ENCODE measurements at places on chromosomes 12 and 14.

DNA sequence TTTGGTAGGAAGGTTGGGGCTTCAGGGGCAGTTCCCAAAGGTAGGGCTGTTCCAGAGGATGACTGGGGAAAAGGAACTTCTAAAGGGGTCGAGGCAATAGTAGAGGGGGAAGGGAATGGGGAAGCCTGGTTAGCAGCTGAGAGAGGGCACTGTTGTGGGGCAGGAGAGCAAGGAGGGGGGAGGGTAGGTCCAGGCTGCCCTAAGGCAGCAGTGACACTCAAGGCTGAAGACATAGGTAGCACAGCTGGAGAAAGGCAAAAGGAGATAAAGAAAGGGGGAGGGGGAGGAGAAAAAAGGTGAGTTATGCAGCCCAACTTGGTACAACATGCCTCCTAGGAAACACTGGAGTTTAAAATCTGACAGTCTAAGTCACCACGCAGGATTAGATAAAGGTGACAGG, 3.9 kb downstream of the NACA start:
- no peak for DNase-seq

- DNase-seq: no peak
Measured at GRCh38 chr12:62686938-62687337, 220.3 kb downstream of the MON2 start.

DNA sequence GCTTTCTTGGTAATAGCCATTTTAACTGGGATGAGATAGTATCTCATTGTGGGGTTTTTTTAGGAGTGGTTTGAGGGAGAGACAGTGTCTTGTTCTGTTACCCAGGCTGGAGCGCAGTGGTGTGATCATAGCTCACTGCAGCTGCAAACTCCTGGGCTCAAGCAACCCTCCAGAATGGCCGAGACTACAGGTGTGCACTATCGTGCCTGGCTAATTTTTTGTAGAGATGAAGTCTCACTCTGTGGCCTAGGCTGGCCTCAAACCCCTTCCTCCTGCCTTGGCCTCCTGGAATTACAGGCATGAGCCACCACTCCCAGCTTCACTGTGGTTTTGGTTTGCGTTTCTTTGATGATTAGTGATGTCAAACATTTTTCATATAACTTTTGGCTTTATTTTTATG, 293.6 kb downstream of the ERC1 start:
- DNase-seq: no peak

DNA sequence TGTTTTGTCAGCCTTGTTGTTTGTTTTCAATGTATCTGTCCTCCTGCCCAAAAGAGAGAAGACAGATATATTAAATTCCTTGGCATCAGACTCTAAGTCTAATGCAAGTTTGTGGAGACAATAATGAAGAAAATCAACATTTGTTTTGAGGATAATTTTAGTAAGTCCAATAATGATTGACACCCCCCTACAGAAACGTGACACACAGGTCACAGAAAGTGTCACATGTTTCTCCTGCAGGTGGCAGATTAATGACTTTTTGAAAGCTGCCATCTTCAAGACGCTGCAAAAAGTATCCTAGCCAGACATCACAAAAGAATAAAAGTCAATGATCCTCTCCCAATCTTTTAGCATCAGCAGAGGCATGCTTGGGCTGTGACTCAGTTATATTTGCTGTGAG, 378.8 kb upstream of the TMPO start:
- no peak for DNase-seq

DNA sequence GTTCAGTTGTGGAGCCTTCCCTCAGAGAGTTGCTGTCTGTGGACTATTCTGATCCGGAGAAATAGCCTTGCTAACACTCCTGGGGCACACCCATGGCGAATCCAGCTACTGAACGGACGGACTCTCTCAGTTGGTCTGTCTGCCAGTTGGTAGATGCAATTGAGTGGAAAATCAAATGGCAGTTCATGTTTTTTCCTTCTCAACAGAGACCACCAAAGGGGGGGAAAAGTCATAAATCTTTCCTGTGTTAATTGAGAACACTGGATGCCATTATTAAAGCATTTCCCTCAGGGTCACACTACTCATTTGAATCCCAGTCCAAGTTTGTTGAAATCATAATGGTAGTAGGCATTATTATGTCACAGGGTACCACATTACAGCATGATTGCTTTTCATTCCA, 354.3 kb upstream of the FAR2 start:
- DNase-seq: no peak

DNA sequence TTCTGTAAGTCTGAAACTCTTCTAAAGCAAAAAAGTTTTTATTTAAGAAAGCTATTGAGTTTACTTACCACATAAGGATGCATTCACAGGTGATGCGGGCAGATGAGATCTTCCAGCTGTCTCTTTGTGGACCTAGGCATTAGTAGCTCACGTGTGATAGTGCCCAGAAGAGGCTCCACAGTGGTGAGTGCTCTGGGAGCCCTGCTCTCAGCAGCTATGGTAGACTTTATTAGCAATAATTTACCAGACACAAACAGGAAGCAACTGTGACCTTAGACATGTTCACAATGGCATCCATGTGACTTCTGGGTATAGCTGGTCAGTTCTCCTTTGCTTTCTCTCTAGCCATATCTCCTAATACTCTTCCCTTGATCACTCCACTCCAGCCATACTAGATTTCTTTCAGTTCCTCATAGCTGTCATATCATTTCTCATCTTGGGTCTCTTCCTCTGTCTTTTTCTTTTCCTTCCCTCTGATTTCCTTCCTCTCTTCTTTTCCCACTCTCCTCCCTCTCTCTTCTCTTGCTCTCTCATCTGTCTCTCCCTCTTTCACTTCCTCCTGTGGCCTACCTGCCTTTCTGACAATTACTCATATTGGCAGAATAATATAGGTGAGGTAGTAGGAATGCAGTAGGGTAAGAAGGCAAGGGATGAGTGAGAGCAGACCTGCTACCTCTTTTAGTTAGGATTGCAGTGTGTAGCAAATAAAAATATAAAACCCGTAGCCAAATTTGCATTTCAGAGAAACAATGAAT, 75.2 kb upstream of the SCAF11 start:
- no peak for DNase-seq

DNA sequence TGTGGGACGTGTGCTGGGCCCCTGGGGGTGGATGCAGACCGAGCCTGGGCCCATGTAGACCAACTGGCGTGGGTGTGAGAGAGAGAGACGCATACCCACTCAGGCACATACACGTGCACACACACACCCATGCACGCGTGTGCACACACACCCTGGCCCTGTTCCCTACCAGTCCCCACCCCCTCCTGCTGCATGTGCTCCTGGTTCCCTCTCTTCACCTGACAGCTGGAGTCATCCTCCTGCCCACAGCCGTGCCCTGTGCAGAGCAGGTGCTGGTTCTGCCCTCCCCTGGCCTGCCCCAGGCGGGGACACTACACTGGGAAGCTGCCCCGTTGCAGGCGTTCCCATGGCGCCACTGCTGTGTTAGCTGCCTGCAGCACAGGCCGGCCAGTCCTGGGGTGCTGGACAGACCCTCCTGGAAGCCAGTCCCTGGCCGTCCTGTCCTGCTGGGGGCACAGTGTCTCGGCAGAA, 18.5 kb downstream of the PACS2 start:
- DNase-seq: no peak

DNA sequence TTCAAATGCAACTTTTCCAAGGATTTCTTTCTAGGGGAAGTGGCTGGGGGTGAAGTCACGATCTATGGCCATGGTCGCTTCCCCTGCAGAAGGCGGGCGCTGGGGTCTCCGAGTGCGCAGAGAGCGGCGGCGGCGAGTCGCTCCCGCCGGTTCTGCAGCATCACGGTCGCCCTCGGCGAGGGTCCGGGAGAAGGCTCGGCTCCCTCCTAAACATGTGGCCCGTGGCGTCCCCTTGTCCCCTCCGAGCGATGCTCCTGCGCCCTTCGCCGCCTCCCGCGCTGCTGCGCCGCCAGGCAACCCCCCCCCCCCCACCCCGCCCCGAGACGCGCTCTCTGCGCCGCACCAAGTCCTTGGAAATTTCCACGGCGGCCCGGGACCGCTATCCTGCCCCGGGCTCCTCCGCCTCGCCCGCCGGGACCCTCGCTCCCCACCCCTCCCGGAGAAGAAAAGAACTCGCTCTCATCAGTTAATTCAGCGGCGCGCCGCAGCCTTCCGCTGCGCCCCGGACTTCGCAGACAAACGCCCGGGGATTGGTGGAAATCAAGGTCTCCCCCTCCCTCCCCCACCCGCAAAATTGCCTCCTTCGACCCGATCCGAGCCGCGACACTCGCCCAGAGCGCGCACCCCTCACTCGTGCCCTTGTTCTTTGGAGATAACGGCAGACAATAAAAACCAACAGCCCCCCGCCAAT, at the start of gene ST8SIA1:
Gene ST8SIA1 (minus strand): TSS at position 298 of the 691 bp plus-strand sequence. CDS start 475 bp downstream, outside the sequence.
- peak; percentile 26 for DNase-seq

- no peak for DNase-seq
Measured at GRCh38 chr14:40345334-40345733, 913.1 kb upstream of the FBXO33 start.

- no peak for DNase-seq
Measured at GRCh38 chr12:43921666-43922337, 85.9 kb downstream of the TMEM117 start.

Measured in NCI-H1930 (cell line).